HS-27A (cell line): ENCODE measurements at places on chromosomes 3 and 15.

DNA sequence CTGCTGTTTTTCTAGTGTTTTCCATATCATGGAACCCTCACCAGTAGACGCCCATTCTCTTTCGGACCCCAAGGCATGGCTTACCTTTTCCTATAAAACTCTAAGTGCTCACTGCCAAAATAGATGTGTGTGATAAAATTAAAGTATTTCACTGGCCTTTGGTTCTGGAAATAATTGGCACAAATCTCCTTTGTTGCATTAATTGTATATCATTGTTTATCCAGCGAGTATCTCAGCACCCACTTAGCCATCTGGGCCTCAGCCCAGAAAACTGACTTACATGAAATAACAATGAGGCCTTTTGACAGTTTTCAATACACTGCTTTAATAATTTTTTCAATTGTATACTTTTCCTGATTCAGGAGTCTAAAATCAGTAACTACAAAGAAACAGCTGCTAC, 105.1 kb downstream of the MECOM start:
- no peak for DNase-seq

- DNase-seq, result no peak
These were observed 27.1 kb upstream of the PTX3 start for GRCh38 chr3:157409516-157409915.

- DNase-seq, result no peak
These were observed 14.4 kb downstream of the POLR2M start for GRCh38 chr15:57720867-57721266.

DNA sequence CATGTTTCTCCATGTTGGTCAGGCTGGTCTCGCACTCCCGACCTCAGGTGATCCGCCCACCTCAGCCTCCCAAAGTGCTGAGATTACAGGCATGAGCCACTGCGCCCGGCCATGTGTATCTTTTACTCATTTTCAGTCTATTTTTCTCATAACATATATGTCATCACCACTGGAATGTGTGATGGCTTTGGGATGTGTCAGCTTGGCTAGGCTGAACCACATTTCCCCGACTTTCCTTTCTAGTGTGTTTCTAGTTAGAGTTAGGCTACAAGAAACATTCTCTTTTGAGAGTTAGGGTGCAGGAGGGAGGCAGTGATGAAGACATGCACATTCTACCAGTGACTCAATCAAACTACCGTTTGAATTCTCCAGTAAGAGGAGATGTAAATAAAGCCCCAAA, 444.9 kb upstream of the THBS1 start:
- peak; percentile 79 for DNase-seq

DNA sequence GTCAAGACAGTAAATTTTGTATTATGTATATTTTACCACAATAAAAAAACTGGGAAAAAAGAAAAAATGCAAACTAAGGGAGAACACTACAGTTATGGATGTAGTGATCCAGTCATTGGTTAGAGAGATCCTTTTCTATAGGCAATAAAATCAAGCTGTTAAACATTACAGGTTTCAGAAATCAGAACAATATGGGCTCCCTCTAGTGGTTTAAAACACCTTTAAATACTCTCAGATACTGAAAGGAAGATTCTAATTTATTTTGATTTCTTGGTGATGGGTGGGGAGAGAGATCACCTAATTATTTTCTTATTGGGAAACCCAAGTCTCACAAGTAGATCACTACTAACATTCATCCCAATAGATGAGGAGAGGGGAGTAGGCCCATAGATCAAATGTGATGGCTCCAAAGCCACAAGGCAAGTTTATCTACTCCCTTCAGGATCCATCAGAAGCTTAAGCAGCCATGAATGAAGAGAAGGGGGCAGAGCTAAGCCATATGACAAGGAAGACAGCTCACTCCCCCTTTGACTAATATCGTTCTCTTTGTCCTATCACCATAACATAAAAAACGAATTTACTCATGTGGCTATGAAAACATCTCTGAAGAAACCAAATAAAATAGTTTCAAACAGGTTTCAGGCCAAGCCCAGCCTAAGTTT, 118.6 kb downstream of the ANO10 start:
- DNase-seq, result no peak

DNA sequence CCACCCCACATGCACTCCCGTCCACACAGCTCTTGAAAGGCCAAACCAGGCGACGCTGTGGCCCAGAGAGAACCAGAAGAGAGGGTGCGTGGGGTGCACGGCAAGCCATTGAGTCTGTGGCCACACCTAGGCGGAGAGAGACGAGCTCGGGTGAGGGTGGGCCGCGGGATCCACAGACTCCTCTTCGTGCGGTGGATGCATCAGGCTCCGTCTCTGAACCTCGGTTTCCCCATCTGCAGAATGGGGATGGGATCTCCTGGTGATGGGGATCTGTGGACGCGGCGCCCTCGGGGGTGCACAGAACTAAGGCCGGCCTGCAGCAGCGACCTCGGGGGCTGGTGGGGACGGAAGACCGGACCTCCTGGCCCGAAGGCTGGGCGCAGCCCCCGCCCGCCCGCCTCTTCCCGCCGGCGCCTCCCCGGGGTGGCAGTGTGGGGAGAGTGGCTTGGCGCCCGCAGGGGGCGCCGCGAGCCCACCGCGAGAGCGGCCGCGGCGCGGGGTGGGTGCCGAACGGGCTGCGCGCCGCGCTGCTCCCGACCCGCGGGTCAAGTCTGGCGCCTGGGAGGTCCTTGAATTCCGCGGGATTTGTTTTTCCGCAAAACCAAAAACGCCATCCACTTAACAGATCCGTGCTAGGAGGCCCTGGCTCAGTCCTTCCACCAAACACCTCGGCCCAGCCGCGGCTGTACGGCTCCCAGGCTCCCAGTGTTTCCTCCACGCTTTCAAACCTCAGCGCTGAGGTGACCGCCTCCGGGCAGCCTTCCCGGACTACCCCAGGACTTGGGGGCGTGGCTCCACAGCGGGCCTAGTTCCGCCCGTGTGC, 13.2 kb upstream of the ADPGK start:
- peak; percentile 30 for DNase-seq

DNA sequence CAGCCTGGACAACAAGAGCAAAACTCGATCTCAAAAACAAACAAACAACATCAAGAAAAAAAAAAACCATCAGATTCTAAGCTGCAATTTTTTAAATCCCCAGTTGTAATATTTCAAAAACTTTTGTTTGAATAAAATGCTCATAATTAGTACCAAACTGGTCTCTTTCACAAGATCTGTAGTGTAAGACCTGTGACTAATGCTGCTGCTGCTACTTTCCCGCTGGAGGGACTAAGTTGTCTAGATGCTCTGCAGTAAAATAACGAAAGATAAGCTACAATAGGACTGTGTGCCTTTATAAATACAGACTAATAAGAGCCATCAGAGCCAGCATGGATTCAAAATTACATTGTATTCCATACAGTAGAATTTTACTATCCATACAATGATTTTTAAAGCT, 45.4 kb downstream of the TM4SF4 start:
- no peak for DNase-seq

DNA sequence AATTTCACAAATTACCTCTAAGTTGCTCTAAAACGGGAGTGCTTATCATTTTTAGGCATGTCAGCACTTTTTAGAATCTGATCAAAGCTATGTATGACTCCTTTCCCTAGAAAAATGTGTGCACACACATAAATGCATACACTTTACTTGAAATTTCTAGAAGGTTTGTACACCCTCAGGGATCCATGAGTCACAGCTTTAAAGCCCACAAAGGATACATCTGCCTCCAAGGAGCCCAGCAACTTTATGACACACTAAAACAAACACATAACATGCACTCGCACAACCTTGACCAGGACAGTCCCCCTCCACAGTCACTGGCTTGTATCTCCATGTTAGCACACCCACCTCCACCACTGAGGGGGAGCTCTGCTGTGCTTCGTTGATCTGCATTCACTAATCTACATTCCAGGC, 722.0 kb upstream of the CFAP20DC start:
- peak; percentile 76 for DNase-seq
